Activated T-cell treated with anti-CD3 and anti-CD28 coated beads, Interleukin-2, amount 50 U/mL, for 24 hours (primary cell): ENCODE measurements at places on chromosomes 5 and 9.

DNA sequence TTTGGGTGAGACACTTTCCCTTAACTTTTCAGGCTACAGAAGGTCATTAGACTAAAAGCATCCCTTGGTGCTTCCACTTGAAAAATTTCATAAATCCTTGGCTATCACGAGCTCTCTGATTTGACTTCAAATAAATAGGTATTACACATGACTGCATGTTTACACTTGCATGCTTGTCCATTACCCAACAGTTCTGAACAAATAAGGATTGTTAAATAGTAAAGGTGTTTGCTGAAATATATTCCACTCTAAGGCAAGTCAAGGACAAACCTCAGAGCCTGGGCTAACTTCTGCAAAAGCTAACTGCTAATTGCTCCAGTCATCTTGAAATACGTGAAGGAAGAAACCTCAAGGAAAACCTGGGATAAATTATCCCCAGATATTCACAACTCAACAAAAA, 14.5 kb downstream of the FBXW2 start:
- no peak for DNase-seq

- DNase-seq = no peak
Observed at GRCh38 chr9:83992901-83993300, 12.3 kb downstream of the RMI1 start.

- no peak for DNase-seq
Observed at GRCh38 chr9:129639756-129640085, 2.2 kb downstream of the ASB6 start.

DNA sequence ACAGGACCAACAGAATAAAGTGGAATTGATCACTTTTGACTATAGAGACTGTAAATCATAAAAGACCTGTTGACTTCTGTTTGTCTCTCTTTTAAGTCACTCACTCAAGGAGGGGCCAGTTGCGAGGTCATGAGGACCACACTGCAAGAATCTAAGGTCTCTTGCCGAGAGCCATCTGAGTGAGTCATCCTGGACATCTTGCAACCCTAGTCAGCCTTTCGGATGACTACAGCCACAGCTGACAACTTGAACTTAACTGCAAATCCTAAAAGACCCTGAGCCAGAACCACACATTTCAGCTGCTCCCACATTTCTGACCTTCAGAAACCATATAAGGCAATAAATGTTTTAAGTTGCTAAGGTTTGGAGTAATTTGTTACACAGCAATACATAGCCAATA, 129.7 kb upstream of the RAD23B start:
- DNase-seq = no peak

DNA sequence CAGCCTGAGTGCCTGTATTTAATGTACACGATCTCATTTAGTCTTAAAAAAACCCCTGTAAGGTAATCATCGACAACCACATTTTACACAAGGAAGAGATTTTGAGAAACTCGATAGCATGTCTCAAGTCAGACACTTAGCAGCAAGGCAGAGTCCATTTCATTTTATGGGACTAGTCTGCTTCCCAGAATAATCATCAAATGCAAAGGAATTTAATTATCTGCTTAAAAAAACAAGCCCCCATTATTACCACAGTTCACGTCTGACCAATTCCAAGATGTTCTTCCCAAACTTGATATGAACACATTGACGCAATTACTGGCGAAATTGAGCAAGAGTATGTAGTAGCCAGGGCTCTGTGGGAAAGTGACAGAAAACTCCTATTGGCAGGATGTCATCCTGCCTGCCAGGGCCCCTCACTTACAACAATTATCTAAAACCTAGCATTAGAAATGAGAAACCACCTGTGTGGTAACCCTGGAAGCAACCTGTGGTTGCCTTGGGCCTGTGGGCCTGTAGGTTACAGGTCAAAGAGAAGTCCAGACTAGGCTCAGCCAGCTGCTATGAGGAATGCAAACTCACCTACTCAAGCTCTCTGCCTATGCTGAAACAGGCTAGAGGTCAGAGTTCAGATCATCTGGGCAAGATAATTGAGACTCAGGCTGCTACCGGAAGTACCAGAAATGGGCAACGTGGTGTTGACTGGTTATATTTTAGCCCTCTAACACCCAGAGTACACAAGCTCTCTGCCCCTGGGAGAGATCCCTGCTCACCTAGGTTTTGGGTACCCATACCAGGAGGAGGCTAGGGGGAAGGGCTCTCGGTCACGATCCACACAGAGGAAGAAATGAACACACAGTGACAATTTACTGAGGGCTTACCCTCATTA, 1.6 kb downstream of the B4GALT1 start:
- DNase-seq = peak; percentile 49

DNA sequence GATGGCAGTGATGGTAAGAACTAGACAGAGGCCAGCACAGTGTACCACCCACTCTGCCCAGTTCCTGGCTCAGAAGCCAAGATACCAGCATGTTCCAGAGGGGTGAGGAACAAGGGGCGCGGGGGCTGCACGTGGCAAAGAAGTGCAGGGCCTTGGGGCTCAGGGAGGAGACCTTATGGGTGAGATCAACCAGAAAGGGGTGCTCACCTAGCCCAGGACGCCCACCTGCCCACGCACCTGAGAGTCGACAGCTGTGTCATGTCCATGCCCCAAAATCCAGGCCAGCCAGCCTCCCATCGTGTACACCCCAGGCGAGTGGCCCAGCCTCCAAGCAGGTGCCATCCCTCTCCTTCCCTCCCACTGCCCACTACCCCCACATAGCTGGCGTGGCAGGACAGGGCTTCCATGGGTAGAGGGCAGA, 34.9 kb downstream of the BICD2 start:
- no peak for DNase-seq

DNA sequence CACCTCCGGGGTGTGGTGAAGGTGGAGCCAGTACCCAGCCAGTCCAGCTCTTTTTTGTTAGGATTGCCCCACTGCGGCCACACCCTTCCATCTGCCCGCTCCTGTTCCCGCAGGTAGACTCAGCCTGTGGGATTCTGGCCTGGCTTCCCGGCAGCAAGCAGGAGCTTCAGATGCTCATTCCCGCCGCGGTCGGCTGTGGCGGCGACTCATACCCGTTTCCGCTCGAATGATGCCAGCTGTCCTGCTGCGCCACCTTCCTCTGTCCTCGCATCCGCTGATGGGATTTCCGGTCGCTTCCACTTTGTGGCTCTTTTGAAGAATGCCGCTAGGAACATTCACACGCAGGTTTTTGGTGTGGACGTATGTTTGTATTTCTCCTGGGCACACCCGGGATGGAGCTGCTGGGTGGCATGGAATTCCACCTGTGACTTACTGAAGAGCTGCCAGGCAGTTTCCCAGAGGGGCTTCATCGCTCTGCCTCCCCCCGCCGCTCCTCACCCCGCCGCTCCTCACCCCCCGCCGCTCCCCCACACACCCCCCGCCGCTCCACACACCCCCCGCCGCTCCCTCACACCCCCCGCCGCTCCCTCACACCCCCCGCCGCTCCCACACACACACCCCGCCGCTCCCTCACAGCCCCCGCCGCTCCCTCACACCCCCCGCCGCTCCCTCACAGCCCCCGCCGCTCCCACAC, 60.3 kb downstream of the TENT4A start:
- no peak for DNase-seq

DNA sequence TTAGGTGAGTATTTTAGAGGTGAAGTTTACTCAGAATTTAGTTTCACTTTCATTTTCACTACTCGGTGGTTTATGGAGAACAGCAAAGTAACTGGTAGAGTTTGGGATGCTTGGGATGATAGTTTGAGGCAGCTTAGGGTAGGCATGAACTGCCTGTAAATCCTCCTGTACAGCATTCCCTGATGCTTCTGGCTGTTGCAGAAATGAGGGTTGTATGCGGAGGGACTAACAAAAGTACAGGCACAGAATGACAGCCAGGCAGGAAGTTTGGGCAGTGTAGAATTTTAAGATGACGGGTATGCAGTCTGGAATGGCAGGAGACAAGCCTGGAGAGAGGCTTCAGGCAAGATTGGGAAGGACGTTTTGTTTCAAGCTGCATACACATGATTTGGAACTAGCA, 48.0 kb upstream of the FAM120AOS start:
- no peak for DNase-seq

DNA sequence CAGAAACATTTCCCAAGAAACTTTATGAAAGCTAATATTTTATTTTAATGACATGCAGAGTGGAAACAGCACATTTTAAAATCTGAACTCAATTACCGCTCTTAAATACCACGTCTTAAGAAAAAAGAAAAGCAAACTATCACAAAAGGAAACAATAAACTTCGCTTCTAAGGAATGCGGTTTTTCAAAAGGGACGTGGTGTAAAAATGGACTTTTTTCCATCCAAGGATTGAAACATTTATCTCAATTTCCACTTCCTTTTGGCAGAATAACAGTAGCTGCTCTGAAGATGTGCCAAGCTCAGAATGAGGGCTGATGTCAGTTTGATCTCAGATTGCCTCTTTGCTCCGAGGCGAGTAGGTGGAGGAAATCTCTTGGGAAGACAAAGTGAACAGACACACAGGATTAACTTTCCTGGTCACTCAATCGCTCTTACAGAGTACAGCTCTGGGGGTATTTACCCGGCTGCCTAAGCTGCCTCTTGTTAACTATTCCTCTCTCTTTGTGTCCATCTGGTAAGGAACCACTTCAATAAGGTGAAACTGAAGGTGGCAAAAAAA, 158.5 kb downstream of the TRPM6 start:
- DNase-seq = no peak

- no peak for DNase-seq
Observed at GRCh38 chr5:88685591-88686541, 197.1 kb downstream of the MEF2C start.

DNA sequence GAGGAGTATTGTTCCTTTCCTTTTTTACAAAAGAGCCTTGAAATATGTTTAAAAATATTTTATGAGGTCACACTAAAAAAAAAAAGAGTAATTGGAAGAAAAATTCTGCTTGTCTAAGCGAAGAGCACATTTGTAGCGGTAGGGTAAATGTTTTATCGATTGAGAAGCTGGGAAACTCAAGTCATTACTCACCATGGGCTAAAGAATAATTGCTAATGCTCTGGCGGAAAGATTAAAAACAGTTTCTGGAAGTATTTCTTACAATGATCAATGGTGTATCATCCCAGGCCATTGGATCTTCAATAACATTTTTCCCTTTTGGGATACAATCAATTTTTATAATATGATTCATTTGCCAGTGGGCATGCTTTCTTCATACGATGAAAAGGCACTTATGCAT, 450.0 kb downstream of the RASEF start:
- no peak for DNase-seq

- DNase-seq = no peak
Observed at GRCh38 chr9:72207278-72207677, 58.0 kb downstream of the GDA start.

- DNase-seq = no peak
Observed at GRCh38 chr5:9348401-9348996, 197.4 kb downstream of the SEMA5A start.

DNA sequence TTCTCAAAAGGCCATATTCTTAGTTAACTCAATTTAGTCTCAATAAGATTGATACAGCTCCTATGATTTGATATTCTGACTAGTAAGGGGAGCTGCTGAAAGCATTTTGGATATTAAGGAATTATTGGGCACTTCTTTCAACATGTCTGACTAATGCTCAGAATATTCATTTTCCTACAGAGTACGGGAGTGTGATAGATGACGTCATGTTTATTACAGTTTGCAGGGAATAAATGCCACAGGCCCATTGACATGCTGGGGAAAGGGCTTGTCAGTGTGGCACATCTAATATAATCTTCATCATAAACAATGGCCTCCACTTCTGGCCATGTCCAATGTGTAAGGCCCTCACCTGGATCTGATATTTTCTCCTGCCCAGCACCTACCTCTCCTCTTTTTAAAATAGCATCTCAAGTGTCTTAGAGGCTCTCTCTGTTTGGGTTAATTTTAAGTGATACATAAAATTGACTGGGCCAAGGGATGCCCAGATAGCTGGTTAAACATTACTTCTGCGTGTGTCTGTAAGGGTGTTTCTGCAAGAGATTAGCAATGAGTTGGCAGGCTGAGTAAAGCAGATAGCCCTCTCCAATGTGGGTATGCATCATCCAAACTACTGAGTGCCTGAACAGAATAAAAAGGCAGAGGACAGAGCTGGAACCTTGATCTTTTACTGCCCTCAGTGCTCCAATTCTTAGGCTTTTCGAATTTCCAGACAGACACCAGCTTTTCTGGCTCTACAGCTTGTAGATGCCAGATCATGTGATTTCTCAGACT, 99.3 kb downstream of the SLC24A2 start:
- DNase-seq = no peak

DNA sequence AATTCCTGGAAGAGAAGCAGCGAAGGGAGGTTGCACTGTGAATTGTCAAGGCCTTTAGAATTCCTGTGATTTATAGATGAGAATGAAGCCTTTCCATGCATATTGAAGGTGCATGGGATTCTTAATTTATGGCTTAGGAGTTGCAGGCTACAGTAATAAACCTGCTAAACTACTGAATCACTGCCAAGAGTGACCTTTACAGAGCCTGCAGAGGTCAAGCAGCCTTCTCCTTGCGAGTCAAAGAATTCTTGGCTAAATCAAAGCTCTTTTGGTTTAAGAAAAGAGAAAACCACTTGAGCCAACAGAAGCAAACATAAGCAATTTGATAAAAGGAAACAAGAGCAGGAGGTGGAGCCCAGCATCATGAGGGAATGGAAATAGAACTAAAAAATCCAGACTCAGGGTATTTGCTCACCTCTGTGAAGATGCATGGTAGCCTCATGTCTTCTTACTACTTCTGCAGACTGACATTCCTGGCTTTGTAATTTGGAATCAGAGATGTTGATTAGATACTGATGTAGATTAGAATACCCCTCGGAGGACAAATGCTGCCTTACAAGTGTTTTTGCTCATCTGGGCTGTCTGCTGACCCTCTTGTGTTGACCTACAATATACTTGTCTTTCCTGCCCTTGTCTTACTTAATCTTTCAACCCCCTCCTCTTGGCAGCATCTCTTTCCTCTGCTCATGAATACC, 90.3 kb upstream of the IFNK start:
- DNase-seq = no peak

- peak; percentile 55 for DNase-seq
Observed at GRCh38 chr9:89497257-89497963, 503 bp downstream of the SEMA4D start.

DNA sequence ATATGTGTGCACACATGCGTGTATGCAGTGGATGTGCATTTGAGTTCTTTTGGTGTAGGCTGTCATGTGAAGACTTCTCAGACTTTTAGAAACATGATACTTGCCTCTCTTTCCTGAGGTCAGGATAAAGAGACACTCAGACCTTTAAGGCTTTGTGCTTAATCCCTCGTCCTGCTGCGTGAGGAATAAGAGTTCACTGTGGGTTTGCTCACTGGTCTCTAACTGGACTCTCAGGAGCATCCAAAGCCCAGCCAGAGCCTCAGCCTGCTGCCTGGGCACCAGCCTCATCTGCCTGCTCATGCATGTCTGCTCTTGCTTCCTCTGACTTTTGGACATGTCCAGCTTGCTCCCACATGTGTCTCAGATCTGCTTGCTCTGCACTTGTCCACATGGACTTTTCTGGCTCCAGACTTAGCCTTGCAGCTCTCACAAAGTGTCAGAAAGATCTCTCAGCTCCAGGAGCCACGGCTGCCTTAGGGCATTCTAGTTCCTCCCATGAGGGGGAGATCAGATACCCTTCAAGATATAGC, 65.1 kb upstream of the ZNF366 start:
- no peak for DNase-seq

DNA sequence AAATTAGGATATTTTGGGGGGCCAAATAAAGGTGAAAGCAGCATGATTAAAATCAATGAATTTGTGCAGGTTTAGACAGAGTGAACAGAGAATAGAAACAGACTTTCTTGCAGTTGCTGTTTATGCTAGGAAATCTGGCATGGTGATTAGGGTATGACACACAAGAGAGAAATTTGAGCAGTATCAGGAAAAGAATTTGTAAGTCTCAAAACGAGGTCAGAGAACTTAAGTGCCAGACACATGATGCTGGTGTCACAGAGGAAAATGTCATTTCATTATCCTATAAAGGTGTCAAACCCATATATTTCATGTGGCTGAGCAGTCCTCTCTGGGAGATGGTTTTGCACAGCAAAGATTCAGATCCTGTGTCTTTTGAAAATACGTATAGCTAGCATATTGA, 15.7 kb downstream of the LVRN start:
- DNase-seq = no peak
